ENCODE measurements at places on chromosomes 2 and 18.

DNA sequence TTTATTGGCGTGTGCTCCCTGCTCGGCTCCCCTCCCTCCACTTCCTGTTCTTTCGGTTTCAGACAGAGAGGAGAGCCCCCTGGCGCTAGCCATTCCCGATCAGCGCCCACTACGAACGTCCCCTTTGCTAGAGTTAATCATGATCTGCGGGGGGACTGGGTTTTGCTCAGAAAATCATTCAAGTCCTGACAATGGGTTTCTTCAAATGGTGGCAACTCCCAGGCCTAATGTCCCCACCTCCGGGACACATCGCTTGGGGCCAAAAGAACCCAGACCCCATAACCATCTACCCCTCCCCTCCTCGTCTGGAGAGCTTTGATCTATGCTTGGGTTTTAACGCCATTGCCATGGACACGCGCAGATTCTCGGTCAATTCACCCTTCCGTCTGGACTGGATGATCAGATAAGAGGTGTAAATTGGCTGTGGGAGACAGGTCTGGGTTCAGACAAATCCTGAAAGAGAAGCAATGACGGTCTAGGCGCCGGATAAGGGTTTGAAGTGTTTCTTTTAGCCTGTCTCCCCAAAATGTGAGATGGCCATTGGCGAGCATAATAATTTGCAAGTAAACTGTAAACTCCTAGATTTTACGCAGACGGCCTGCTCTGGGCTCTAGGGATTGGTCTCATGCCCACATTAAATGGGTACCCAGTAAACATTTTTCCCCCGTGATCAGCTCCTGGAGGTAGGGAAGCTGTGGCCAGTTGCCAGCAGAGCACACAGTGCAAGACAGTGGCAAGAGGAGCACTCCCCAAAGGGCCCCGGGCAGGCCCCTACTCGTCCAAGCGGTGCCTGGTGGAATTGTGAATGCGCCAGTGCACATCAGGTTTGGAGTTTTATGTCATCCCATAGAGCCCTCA, 4.7 kb downstream of the NRP2 start:
- peak overlapping the region; percentile 88 for H3K27ac ChIP-seq
- peaks cover 11% of the 10 kb centered on the region for H3K4me1 ChIP-seq
- peak overlapping the region; percentile 78 for H3K4me3 ChIP-seq
- no peaks in the 10 kb centered on the region for H3K36me3 ChIP-seq
- no peak for DNase-seq

GRCh38 chr2:213042262-213042661, 109.2 kb downstream of the IKZF2 start:
- H3K27me3 ChIP-seq = no peaks in the 10 kb centered on the region
- no peak overlapping the region for H3K4me3 ChIP-seq
- no peaks in the 10 kb centered on the region for H3K4me1 ChIP-seq
- DNase-seq = no peak
- no peak overlapping the region for H3K27ac ChIP-seq
- H3K36me3 ChIP-seq = peaks cover 21% of the 10 kb centered on the region

- H3K4me3 ChIP-seq = peak overlapping the region; percentile 96
- H3K4me1 ChIP-seq = peaks cover 13% of the 10 kb centered on the region
- DNase-seq = no peak
- H3K27me3 ChIP-seq = no peaks in the 10 kb centered on the region
- peak overlapping the region; percentile 93 for H3K27ac ChIP-seq
Measured at GRCh38 chr2:232551250-232551638, 755 bp downstream of the EIF4E2 start.

GRCh38 chr2:171267855-171268629, 107.3 kb upstream of the TLK1 start:
- DNase-seq = no peak
- no peaks in the 10 kb centered on the region for H3K27me3 ChIP-seq
- no peaks in the 10 kb centered on the region for H3K36me3 ChIP-seq
- no peak overlapping the region for H3K4me3 ChIP-seq
- H3K4me1 ChIP-seq = peaks cover 4% of the 10 kb centered on the region

- peaks cover 5% of the 10 kb centered on the region for H3K36me3 ChIP-seq
- no peak for DNase-seq
- H3K4me3 ChIP-seq = no peak overlapping the region
Measured at GRCh38 chr2:215828528-215829184, 184.7 kb downstream of the MREG start.

- no peaks in the 10 kb centered on the region for H3K4me1 ChIP-seq
- no peaks in the 10 kb centered on the region for H3K27me3 ChIP-seq
- H3K27ac ChIP-seq = no peak overlapping the region
- H3K36me3 ChIP-seq = no peaks in the 10 kb centered on the region
Measured at GRCh38 chr2:140567734-140568133, 1563.1 kb downstream of the LRP1B start.

GRCh38 chr18:40926679-40927078, 1028.4 kb upstream of the PIK3C3 start:
- no peak overlapping the region for H3K4me3 ChIP-seq
- peaks cover 12% of the 10 kb centered on the region for H3K4me1 ChIP-seq
- no peaks in the 10 kb centered on the region for H3K27me3 ChIP-seq
- no peaks in the 10 kb centered on the region for H3K36me3 ChIP-seq
- DNase-seq = no peak

GRCh38 chr18:62730941-62731340, 15.6 kb downstream of the PHLPP1 start:
- H3K4me1 ChIP-seq = peaks cover 5% of the 10 kb centered on the region
- H3K4me3 ChIP-seq = no peak overlapping the region
- peaks cover 14% of the 10 kb centered on the region for H3K36me3 ChIP-seq
- no peak for DNase-seq

GRCh38 chr2:43407935-43408334, 181.5 kb upstream of the ZFP36L2 start:
- H3K36me3 ChIP-seq = peaks cover 2% of the 10 kb centered on the region
- H3K4me3 ChIP-seq = no peak overlapping the region
- DNase-seq = no peak
- H3K27ac ChIP-seq = no peak overlapping the region
- H3K4me1 ChIP-seq = peaks cover 25% of the 10 kb centered on the region
- peaks cover under 1% of the 10 kb centered on the region for H3K27me3 ChIP-seq

DNA sequence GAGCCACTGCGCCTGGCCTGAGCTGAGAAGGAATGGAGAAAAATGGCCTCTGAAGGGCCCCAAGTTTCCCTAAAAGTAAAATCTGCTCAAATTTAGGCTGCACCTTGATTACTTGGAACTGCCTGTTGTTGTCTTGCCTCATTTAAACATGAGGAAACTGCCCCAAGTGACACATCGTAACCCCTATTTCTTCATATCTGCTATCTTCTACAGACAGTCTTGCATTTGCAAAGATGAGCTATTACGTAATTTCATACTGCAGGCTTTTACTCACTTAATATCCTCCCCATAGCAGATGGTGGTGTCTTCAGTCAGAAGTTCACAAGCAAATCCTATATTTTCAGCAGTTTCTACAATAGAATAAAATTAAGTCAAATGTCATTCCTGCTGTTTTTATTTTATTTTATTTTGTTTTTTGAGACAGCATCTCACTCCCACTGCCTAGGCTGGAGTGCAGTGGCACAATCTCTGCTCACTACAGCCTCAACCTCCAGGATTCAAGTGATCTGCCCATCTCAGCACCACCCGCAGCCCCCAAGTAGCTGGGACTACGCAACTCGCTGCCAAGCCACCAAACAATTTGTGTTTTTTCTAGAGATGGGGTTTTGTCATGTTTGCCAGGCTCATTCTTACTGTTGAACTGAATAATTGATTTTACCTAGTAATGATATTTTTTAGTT, 45.3 kb upstream of the NARS1 start:
- no peak overlapping the region for H3K4me3 ChIP-seq
- H3K36me3 ChIP-seq = peaks cover 29% of the 10 kb centered on the region
- peaks cover 18% of the 10 kb centered on the region for H3K4me1 ChIP-seq
- H3K27me3 ChIP-seq = no peaks in the 10 kb centered on the region

GRCh38 chr2:227774011-227774624, 28.4 kb downstream of the SCYGR8 start:
- no peaks in the 10 kb centered on the region for H3K36me3 ChIP-seq
- H3K27ac ChIP-seq = no peak overlapping the region
- DNase-seq = no peak
- no peaks in the 10 kb centered on the region for H3K27me3 ChIP-seq

DNA sequence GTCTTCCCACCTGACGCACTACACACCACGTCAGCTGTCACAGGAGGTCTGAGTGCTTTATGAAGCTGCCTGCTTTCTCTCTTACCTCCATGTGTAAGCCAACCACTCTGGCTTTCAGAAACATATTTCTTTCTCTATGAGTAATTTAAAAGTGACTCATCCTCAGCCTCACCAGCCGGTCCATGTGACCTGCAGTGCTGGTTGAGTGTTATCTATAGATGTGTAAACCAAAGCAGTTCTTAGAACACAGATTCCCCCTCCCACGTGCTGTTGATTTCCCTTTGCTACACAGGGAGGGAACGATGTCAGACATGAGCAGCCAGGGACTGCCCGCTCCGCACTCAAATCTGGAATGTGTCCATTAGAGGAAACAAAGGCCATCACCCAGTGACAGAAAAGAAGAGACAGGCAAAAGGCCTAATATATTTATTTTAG, 157.8 kb downstream of the BCL2 start:
- H3K4me1 ChIP-seq = peaks cover 6% of the 10 kb centered on the region
- DNase-seq = no peak
- H3K27me3 ChIP-seq = peaks cover 10% of the 10 kb centered on the region
- H3K36me3 ChIP-seq = peaks cover 1% of the 10 kb centered on the region

DNA sequence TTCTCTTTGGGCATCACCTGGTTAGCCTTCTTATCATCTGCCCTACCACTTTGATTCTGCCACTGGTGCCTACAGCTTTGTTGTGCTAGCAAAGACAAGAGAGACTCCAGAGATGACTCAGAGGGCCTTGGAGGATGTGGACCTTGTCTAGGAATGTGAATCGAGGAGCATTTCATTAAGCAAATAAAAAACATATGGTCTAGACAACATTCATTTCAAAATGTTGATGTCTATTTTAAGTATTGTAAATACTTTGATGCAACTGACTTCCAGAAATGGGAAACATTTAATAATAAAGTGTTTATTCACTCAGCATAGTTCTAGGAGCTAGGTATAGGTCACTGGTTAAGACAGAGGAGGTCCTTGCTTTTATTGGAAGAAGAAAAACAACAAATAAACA, 195.5 kb downstream of the CDCA7 start:
- no peak for DNase-seq
- H3K27ac ChIP-seq = no peak overlapping the region
- H3K36me3 ChIP-seq = no peaks in the 10 kb centered on the region
- H3K4me3 ChIP-seq = no peak overlapping the region
- H3K4me1 ChIP-seq = peaks cover 6% of the 10 kb centered on the region
- H3K27me3 ChIP-seq = peaks cover 9% of the 10 kb centered on the region

GRCh38 chr2:111246620-111247061, 125.9 kb downstream of the BCL2L11 start:
- H3K4me3 ChIP-seq = no peak overlapping the region
- no peaks in the 10 kb centered on the region for H3K4me1 ChIP-seq
- DNase-seq = no peak
- no peak overlapping the region for H3K27ac ChIP-seq

GRCh38 chr2:127705391-127706065, 4.2 kb downstream of the SFT2D3 start:
- H3K27ac ChIP-seq = no peak overlapping the region
- H3K36me3 ChIP-seq = peaks cover 19% of the 10 kb centered on the region
- DNase-seq = no peak
- H3K4me1 ChIP-seq = peaks cover 13% of the 10 kb centered on the region
- H3K4me3 ChIP-seq = no peak overlapping the region

GRCh38 chr2:73343992-73344391, 41.6 kb upstream of the ALMS1 start:
- H3K27ac ChIP-seq = no peak overlapping the region
- peaks cover 19% of the 10 kb centered on the region for H3K27me3 ChIP-seq
- H3K4me1 ChIP-seq = peaks cover 1% of the 10 kb centered on the region
- no peak overlapping the region for H3K4me3 ChIP-seq
- H3K36me3 ChIP-seq = no peaks in the 10 kb centered on the region

DNA sequence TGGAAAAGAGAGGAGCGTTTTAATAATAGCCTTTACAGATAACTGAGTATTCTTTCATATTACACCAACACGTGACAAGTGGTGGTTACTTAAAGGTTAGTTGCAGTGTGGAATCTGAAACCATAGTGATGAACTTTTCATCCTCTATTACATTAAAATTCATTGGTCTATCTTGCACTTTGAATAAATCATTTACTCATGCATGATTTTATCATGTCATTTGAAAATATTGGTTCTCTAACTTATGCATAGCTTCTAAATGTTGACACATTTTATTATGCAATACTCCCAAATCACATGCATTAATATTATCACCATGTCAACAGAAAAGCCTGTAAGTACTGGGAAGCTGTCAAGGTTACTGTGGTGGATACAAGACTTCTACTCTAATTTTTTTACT, 1432.2 kb downstream of the LRP1B start:
- no peak overlapping the region for H3K4me3 ChIP-seq
- no peaks in the 10 kb centered on the region for H3K27me3 ChIP-seq
- no peaks in the 10 kb centered on the region for H3K4me1 ChIP-seq
- H3K27ac ChIP-seq = no peak overlapping the region
- no peak for DNase-seq

All from progenitor cell of endocrine pancreas (in vitro differentiated cells).